ENCODE measurements at places on chromosomes 7 and 10.
A peak's percentile ranks its signal among the peaks of the same experiment; 100 is the strongest.

DNA sequence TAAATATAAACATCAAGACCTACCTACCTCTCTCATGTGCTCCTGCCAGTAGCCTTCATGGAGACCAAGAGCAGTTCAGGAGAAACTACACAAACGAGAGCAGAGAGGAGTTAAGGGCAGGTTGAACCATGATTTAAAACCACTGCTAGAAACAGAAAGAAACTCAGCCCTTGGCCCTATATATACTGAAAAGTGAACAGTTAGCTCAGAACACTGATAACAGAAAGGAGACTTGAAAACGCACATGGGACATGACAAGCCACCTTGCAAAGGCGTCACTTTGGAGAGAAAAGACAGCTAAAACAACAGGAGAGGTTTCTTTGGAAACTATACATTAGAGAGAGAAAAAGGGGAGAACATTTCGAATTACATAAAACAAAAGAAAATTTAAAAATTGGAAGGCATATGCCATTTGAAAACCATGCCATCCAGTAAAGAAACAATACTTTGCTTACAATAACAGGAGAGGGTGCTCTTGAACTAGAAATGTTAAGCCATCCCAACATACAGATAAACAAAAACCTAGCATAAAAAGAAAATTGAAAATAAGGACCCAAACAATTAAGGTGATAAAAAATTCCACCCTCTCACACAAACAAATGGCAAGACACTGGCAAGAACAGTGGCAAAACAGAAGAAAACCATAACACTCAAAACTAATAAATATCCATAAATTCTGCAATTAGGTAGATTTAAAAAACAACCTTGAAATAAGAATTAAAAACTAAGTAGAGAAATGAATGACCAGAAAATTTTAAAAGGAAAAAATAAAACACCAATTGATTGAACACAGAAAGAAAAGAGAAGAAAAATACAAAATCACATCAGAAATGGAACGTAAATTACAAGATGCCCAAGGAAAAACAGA, 232.7 kb downstream of the IMMP2L start:
- peak; percentile 25 for DNase-seq

DNA sequence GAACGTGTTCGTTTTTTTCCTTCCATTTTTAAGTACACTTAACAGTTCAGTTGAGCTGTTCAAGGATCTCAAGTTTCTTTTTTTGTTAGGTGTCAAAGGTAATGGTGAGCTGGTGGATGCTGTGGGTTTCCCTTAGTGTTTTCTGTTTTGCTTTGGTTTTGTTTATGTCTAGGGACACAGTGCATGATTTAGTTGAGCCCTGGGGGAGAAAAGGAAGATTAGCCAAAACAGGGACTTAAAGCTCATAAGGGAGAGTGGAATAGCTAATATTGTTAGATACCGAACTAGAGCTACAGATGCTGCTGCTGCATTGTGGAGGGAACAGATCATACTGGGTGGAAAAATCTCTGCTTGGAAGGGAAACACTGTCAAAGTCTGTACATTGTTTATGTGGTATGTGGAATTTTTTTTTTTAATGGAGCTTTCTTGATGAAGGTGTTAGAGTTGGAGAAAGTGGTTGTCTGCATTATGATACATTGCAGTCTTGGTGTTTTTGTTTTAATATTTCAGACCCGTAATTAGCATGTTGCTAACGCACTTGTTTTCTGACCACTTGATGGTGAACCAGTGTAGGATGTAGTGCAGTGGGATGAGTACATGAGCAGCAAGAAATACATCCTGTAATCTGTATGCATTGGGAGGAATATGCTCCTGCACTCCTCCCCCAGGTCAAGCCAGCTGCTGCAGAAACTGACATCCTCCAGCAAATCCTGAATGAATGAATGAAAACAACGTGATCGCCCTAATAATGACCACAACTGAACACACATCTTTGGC, 2.1 kb downstream of the GLCCI1 start:
- DNase-seq: no peak

GRCh38 chr10:123878666-123879303, 12.8 kb downstream of the CPXM2 start:
- DNase-seq: peak; percentile 2

DNA sequence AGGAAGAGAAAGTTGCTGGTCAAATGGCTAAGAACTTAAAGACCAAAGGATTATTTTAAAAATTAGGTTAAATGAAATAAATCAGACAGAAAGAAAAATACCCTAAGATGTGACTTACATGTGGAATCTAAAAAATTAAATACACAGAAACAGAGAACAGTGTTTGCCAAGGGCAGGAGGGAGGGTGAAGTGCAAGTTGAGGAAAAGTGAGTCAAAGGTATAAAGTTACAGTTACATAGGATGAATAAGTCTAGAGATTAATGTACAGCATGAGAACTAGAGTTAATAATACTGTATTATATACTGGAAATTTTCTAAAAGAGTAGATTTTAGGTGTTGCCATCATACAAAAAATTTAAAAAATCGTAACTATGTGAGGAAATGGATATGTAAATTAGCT, 146.3 kb downstream of the MDFIC start:
- DNase-seq: no peak

GRCh38 chr7:50908628-50909290, 126.1 kb upstream of the GRB10 start:
- no peak for DNase-seq

DNA sequence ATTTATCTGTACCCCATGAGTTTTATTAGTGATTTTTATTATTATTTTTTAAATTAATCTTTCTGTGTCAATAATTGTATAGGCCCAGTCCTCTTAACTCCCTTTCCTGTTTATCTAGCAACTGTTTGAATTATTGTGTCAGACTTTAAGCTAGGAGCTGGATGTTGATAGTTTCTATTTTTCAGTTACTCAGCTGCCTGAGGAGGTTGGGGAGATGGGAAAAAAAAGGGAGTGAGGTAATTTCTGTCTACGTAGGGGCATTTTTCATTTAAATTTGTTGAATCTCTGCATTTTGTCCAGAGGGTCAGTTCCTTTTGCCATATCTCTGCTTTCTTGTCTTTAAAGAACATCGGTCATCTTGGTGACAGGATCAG, 5.0 kb upstream of the ZNF518A start:
- no peak for DNase-seq

GRCh38 chr10:78849115-78849514, 219.7 kb upstream of the ZMIZ1 start:
- no peak for DNase-seq

DNA sequence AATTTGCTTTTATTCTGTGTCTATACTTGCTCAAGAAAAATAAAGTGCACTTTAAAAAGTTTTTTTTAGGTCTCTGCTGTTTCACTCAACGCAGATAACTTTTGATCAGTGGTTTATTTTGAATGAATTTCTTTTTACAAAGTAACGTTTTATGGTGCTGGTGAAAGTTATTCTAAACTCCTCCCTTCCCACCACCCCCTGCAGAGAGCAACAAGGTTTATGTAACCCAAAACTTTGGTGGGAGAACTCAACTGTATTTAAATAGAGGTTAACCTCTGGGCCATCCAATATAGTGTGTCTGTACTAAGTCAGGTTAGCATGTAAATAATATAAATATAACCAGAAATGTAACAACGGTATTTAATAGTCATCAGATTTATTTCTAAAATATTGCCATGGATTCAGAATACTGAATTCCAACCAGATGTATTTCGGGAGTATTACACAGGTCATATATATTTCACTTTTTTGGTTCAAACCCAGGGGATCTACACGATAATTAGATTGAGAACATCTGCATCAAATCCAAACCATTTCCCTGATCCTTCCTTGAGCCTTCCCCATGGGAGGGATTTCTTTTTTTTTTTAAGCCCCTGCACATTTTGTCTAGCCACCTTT, 3.9 kb upstream of the CUX1 start:
- no peak for DNase-seq

- peak; percentile 87 for DNase-seq
Measured at GRCh38 chr7:12923971-12924370, 236.5 kb downstream of the ARL4A start.

DNA sequence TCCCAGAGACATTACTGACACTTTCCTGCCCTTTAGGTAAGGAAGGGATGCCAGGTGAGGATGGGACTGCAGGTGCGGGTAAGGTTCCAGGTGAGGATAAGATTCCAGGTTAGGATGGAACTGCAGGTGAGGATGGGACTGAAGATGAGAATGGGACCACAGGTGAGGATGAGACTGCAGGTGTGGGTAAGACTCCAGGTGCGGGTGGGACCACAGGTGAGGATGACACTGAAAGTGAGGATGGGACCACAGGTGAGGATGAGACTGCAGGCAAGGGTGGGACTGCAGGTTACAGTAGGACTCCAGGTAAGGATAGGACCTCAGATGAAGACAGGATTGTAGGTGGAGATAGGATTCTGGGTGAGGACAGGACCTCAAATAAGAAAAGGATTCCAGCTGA, 322.3 kb downstream of the WDR37 start:
- DNase-seq: no peak

GRCh38 chr7:79854621-79855020, 280.0 kb upstream of the GNAI1 start:
- no peak for DNase-seq

DNA sequence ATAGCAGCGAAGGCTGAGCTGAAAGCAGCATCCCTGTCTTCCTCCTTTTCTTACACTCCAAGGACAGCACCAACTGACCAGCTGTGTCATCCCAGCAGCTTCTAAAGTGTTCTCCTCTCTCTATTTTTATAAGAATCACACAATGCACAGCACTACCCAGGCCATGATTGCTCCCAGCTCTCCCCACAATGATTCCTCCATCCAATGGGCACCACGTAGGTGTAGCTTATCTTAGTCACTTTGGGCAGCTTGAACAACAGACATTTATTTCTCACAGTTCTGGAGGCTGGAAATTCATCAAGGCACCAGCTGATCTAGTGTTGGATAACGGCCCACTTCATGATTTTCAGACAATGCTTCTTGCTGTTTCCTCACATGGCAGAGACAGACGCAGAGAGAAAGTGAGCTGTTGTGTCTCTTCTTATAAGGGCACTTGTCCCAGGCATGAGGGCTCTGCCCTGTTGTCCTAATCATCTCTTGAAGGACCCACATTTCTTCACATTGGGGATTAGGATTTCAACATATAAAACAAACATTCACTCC, 92.0 kb upstream of the CDC14C start:
- no peak for DNase-seq

DNA sequence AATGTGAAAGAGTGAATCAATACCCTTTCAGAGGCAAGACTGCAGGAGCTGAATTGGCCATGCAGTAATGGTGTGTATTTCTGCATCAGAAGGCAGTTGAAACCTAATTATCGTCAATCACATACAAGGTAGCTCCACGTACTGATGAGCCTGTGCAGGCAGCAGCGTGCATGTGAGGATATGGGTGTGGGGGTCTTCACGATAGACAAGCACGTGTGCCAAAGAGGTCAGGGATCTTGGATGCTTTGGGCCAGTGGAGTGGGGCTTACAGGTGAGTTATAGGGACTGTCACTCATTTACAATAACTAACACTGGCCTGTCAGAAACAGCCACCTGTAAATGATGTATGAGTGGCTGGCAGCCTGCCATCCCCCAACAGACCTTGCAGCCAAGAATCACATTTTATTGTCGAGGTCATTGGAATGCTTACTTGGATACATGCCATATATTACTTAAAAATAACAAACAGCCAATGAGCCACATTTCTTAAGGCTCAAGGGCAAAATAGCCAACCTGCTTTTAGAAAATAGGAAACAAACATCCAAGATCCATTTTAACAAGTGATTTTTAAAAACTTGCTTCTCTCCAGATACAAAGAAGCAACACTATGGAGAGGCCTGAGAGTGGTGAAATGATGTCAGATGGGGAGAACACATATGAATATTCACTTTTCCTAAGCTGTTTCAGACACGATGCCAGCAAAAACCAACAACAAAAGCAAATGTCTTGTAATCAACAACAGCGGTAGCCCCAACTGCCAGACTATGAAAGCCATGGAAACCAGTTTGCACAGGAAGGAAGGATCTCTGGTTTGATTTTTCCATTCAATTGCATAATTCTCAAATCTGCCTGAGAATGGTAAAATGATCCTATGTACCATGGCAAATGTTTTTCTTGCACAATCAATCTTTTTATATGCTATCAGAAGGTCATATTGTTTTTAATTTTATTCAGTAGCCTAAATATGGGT, 210.7 kb downstream of the SKAP2 start:
- peak; percentile 91 for DNase-seq

DNA sequence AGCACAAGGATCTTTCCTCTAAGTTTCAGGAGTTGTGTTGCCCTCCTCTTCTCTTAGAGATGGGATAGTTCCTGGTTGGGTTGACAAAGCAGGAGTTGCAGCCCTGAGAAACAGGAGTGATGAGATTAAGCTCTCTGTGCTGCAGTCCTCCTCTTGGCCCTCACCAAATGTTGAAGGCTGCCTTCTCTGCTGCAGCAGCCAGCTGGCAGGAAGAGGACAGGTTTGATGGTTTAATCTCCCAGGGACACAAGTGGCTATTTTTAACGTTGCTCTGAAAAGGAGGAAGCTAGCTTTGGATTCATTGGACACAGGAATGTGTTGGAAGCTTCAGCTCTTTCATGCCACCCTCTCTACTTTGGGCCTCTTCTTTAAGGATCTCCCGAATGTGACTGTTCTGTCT, 9.4 kb downstream of the STRIP2 start:
- DNase-seq: no peak

- no peak for DNase-seq
Measured at GRCh38 chr7:10222976-10223375, 750.7 kb upstream of the PHF14 start.

GRCh38 chr7:131413711-131414110, 86.0 kb downstream of the MKLN1 start:
- DNase-seq: no peak

DNA sequence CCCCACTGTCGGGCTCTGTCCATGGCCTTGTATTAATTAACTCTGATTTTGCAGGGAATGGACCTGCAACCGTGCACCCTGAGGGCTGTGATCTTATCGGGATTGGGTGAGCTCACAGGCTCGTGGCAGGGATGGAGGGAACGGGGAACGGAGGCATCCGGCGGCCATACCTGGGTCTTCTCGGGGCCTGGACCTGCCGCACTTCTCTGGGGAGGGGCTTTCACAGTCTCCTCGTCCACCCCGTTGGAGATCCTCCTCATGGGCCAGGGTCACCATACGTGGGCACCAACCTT, 57.5 kb upstream of the SHH start:
- DNase-seq: no peak

DNA sequence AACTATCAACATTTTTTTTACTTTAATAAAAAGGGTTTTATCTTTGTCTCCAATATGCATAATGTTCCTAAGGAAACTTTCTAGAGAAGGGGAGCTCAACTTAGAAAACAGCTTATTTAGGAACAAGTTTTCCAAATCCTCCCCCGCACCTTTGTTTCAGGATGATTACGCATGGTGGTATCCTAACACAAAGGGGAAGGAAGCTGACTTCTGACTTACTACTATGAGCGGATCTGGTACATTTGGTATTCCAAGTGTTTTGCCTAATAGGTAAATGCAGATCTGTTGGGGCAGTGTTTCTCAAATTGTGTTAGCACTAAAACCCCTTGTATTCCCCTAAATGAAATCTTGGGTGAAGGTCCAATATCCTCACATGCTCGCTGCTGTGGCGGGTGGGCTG, 229.3 kb upstream of the KLF14 start:
- DNase-seq: no peak

DNA sequence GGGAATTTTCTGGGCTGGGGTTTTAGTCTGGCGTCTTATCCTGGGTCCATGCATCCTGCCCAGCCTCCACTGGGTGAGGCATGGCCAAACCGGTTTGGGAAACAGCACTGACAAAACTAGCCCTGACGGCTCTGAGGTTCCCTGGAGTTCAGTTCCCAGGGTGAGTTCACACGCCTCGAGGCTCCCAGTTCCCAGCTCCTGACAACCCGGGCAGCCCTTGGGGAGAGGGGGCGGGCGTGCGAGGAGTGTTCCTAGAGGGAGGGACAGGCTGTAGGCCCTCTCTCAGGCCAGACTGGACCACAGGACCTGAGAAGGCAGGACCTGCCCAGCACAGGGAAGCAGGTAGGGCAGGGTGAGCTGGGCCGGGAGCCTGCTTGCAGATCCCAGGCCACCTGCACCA, 82.3 kb upstream of the PPIF start:
- peak; percentile 56 for DNase-seq
